ENCODE measurements at places on chromosomes 2 and 18.

DNA sequence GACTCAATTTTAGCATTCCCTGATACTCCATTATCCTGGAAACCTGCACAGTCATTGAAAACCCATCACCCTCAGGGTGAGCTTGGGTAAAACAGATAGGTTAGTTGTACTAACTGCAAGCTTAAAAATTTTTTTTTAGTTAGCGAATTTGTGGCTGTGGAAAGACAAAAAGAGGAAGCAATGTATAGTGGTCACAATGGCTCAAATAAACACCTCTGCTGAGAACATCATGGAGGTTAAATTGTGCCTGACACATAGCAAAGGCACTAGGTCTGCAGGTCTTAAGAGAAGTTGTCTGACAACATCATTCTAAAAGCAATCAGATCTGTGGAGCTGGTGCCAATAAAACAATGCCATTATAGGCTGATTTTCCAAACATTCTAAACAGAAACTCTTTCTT is 84.4 kb upstream of the CAVIN2 start:
- no peak for DNase-seq

- no peak for DNase-seq
These were observed 155.9 kb downstream of the RAB3GAP1 start for GRCh38 chr2:135208016-135208415.

GRCh38 chr2:224849264-224849663 is 133.1 kb upstream of the CCDC195 start:
- DNase-seq = no peak

DNA sequence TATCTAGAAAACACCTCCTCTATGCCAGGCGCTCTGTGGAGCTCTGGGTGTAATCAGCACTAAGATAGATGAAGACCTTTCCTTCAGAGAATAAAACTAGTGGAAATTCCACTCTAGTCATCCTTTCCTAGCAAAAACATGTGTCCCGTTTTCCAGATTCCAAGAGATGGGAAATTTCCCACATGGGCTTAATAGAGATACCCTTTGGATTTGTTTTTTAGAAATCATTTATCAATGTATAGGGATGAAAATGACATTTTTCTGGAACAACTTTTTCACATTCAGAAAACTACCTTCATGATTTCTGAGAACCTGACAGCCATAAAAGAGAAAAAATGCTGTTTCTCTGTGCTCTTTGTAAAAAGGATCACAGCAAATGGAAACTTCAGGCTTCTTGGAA is 152.1 kb downstream of the NCKAP5 start:
- DNase-seq = no peak

DNA sequence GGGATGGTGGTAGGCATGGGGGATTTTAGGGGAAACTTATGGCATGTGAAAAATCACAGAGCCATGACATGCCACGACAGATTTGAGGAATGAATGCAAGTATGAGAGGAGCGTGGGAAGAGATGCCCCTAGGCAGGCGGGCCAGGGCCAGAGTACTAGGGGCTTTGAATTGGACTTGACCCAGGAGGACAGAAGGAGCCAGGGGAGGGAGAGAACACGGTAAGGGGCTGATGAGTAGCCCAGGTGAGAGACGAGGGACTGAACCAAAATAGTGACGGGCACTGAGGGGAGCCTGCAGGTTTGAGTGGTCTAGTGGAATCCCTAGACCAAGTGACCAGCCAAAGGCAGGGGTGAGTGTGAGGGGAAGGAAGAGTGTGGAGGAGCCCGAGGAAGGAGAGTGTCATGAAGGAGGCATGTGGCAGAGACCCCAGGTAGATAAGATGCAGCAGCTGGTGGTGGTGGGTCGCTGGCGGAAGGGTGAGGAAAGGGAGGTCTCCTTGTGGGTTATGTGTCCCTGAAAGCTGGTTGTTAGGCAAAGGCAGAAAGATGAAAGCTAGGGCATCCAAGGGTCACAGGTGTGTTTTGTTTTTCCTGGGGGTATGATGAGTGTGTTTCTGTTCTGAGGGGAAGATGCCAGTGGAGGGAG is 48.7 kb downstream of the ZBTB7C start:
- no peak for DNase-seq

All from kidney capillary endothelial cell (primary cell).